ENCODE measurements at places on chromosomes 5 and 9.

- DNase-seq: peak; percentile 74
These were observed 514.2 kb downstream of the RAB3C start for GRCh38 chr5:59097116-59097515.

GRCh38 chr5:155193029-155193428 is 179.5 kb downstream of the KIF4B start:
- no peak for DNase-seq

- DNase-seq: no peak
These were observed 20.5 kb downstream of the ZNF131 start for GRCh38 chr5:43141211-43141610.

GRCh38 chr5:180341595-180341994 is 11.5 kb downstream of the GFPT2 start:
- no peak for DNase-seq

GRCh38 chr5:111153483-111153882 is 61.3 kb downstream of the WDR36 start:
- no peak for DNase-seq

- peak; percentile 45 for DNase-seq
These were observed 77.8 kb upstream of the TARS1 start for GRCh38 chr5:33362915-33363314.

GRCh38 chr9:106920701-106921283 is 57.8 kb downstream of the ZNF462 start:
- peak; percentile 41 for DNase-seq

DNA sequence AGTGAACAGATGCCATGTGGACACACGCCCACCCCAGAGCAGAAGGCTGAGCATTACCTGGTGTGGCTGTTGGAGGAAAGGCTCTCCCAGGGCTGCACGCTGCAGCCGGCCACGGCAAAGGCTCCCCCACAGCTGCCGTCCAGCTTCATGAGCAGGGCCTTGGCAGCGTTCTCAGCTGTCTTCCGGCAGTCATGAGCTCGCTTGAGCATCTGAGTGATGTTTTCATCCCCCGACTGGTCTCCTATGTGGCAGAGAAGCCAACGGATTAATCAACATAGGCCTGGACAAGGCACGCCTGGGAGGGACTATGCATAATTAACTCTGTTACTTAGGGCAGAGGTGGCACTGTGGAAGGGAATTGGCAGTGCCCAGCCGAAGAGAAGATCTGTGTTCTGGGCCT is 87.3 kb downstream of the DCP2 start:
- no peak for DNase-seq

- no peak for DNase-seq
These were observed 99.7 kb downstream of the GOLPH3 start for GRCh38 chr5:32074401-32074800.

- no peak for DNase-seq
These were observed 42.6 kb downstream of the NACC2 start for GRCh38 chr9:136052472-136052880.

GRCh38 chr5:112551419-112552032 is 132.4 kb upstream of the EPB41L4A start:
- DNase-seq: peak; percentile 50

DNA sequence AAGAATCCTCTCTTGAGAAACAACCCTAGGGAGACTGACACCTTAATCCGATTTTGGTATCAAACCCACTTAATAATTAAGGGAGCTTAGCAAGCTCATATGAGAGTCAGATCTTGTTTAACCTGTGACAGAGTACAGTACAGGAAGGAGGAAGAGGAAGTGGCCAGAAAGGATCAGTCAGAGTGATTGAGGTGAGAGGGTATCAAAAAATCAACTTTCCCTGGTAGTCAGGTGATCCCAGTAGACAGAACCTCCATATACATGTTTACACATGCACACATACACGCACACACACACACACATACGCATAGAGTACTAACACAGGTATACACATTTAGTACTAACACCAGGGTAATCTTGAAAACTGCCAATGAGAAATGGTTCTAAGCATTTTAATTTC is 56.8 kb downstream of the GLIS3 start:
- DNase-seq: no peak

DNA sequence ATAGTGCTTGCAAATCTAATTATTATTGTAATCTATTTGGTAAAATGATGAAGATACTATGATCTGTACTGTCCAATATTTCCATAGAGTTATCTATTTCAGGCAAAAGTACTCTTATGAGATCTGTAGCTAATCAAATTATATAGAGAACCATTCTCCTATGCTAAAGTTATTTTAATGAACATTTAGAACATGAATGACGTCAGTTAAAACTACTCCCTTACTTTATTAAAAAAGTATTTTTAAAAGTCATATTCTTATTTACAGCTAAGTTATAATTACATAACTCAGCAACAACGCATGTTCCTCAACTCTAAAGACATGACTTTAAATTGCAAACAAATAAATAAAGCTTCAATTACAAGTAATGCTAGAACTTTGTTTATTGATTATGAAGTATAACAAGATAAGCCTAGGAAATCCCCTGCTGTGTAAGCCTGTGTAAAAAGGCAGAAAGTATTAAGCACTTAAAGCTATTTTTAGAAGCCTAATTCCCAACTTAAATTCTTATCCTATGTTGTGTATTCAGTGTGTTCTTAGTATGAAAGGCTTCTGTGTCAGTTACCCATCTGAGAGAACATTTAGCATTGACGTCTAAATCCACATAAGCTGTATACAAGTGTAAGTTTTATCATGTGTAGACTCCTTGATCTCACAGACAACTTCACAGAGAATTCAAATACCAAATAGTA is 285.7 kb downstream of the HCN1 start:
- no peak for DNase-seq
